ENCODE measurements at places on chromosomes 5 and 9.
A peak's percentile ranks its signal among the peaks of the same experiment; 100 is the strongest.

GRCh38 chr5:119524485-119524884 is 72.2 kb downstream of the HSD17B4 start:
- DNase-seq = no peak

DNA sequence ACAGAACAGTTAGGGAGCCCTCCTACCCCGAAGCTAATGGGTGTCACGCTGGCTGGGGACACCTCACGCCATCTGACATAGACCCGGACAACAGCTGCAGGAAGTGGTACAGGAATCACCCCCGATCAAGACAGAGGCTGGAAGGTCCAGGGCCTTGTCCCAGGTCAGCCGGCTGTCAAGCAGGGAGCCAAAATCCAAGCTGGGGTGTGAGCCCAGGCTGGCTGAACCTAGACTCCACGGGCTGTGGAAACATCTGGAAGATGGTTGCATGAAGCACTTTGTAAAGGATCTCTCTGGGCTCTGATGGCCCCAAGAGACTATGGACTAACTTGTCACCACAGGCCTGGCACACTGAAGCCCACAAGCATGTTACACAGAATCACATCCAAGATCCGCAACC is 68.9 kb upstream of the STXBP1 start:
- no peak for DNase-seq

GRCh38 chr5:69238760-69239251 is 4.1 kb downstream of the CDK7 start:
- DNase-seq = no peak

- DNase-seq = peak; percentile 2
Measured at GRCh38 chr9:120310035-120310434, 269.9 kb downstream of the CDK5RAP2 start.

DNA sequence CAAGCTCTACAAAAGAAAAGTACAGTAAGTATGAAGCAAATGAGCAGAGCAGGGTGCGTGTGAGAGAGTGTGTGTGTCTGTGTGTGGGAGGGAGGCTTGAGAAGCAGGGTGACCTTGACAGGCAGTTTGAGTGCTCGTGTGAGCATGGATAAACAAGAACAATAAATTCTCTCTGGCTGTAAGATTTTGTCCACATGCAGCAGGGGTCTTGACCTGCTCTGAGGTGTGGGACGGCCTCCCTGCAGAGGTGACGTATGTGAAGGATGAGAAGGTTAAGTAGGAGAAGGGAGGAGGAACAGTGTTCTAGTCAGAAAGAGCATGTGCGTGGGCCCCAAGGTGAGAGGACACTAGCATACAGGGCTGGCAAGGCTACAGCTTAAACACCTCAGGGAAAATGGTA is 49.0 kb downstream of the SPTLC1 start:
- no peak for DNase-seq

- no peak for DNase-seq
Measured at GRCh38 chr9:125472926-125473701, 211.5 kb downstream of the GAPVD1 start.

- DNase-seq = no peak
Measured at GRCh38 chr9:95733741-95734666, 141.5 kb upstream of the ERCC6L2 start.

DNA sequence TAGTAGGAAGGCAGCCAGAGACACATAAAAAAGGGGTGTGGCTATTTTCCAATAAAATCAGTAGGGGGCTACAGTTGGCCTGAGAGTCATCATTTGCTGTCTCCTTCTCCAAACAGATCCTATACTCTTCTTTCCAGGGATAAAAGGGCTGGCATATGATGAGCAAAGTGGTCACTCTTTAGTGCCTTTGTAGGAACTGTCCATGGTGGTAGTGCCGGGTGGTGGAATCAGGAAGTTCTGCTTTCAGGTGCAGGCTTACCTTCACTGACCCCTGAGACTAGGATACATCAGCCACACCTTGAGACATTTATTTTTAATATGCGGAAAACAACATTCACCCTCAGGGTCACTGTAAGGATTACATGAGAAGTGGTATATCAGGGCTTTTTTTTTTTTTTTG is 80.8 kb downstream of the ASTN2 start:
- DNase-seq = no peak

- no peak for DNase-seq
Measured at GRCh38 chr5:37855438-37855837, 15.6 kb upstream of the GDNF start.

GRCh38 chr5:176881816-176882566 is 17.2 kb downstream of the HK3 start:
- no peak for DNase-seq

DNA sequence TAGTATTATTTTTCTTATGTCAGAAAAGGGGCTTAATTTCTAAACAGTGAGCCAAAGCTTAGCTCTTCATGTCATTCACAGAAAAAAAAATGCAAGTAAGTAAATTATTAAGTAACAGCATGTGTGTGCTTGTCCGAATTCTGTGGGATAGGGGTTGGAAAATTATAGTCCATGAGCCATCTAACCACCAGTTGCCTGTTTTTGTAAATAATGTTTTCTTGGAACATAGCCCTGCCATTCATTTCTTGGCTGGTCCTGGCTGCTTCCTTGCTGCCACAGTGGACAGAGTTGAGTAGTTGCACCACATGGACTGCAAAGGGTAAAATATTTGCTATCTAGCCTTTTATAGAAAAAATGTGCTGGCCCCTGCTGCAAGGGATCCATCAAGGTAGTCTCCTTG is 513.7 kb upstream of the WWC1 start:
- no peak for DNase-seq

- DNase-seq = no peak
Measured at GRCh38 chr9:20199111-20199510, 410.3 kb upstream of the SLC24A2 start.

- DNase-seq = no peak
Measured at GRCh38 chr5:120919017-120919416, 454.9 kb downstream of the PRR16 start.

DNA sequence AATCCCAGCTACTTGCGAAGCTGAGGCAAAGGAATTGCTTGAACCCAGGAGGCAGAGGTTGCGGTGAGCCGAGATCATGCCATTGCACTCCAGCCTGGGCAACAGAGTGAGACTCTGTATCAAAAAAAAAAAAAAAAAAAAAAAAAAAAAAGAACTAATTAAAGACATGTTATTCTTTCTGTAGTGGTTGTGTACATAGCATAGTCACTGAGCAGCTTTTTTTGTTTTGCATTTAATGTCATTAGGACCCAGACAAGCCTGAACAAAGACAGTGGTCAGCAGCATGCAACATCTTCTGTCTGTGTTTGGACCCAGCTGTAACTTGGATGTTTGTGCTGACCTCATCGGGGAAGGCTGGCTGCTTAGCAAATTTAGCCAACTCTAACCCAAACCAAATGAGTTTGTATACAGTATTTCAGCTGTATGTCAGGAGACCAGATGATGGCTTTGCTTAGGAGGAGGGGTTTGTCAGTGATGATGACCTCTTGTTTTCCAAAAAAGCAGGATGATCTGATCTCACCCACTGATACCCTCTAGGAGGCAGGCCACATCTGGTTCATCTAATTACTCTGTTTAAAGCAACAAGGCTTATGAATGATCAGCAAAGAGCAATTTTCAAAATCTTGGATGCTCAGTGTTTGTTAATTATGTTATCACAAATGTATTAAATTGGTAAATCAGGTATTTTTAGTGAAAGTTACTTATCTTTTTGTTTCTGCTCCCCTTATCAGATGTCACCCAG is 39.5 kb downstream of the SNCAIP start:
- no peak for DNase-seq

GRCh38 chr5:91381774-91382359 is 1.2 kb downstream of the ARRDC3 start:
- DNase-seq = peak; percentile 55

All from H9 (cell line).